Chondrocyte (in vitro differentiated cells): ENCODE measurements at places on chromosomes 13 and 19.

- no peak within 1 kb of the TSS for H3K27ac ChIP-seq
- H3K27me3 ChIP-seq, result no peaks in the 10 kb centered on the region
- no peaks in the 10 kb centered on the region for H3K36me3 ChIP-seq
- H3K4me1 ChIP-seq, result no peaks in the 10 kb centered on the region
- DNase-seq, result no peak
- H3K4me3 ChIP-seq, result no peak within 1 kb of the TSS
These were observed at the start of gene ZNF729 for GRCh38 chr19:22286151-22286810. ZNF729 (plus strand) TSS chr19:22286441; CDS start chr19:22286526, 85 bp downstream.

GRCh38 chr13:21039097-21039800 is 22.1 kb downstream of the LATS2 start:
- no peaks in the 10 kb centered on the region for H3K27me3 ChIP-seq
- H3K36me3 ChIP-seq, result peaks cover 10% of the 10 kb centered on the region
- DNase-seq, result no peak
- H3K4me3 ChIP-seq, result no peak overlapping the region

- no peak for DNase-seq
- H3K27ac ChIP-seq, result no peak overlapping the region
- H3K36me3 ChIP-seq, result no peaks in the 10 kb centered on the region
These were observed 1057.7 kb downstream of the UQCRFS1 start for GRCh38 chr19:28155265-28155664.

DNA sequence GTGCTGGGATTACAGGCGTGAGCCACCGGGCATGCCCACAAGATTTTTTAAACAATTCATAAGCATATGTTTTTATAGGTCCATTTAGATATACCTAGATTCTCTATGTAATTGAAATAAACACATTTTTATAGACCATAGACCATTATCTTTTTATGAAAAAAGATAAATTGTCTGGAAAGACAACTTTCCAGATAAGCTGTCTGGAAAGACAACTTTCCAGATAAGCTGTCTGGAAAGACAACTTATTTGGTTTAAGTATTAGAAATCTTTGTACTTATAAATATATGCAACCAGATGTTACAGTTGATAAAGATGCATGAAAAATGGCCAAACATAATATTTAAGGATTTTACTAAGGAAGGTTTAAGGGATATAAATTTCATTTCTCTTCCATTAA is 538.5 kb downstream of the GPC6 start:
- no peaks in the 10 kb centered on the region for H3K27me3 ChIP-seq
- no peak for DNase-seq
- H3K4me3 ChIP-seq, result no peak overlapping the region
- H3K4me1 ChIP-seq, result peaks cover 52% of the 10 kb centered on the region

DNA sequence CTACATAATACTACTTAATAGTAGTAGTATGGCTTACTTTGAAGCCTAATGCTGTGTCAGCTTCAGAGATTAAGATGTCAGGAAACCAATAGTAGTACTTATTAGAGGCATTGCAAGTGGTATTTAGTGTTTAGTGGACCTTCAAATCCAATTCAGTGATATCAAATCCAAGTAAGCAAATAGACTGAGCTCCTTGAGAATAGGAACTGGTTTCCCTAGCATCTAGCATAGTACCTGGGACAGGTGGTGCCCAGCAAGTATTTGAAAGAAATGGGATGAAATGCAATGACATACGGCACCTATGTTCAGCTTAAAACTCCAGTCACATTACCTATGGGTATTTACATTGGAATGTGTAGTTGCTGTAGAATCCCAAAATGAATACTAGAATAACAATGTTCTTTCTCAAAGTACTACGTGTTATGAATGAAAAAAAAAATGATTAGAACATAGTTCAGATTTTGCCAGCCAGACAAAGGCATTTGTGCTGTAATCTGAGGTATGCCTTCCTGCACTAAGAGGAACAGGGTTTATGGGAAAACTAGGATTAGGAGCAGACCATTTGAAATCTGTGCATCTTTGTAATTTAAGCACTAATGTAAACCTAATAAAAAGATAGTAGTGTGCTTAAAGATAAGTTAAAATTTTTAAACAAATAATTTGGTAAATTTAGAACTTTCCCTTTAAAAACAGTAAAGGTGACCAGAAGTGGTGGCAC is 17.1 kb downstream of the LSM14A start:
- H3K4me1 ChIP-seq, result peaks cover 63% of the 10 kb centered on the region
- no peak for DNase-seq
- H3K36me3 ChIP-seq, result peaks cover 2% of the 10 kb centered on the region
- no peaks in the 10 kb centered on the region for H3K27me3 ChIP-seq
- H3K4me3 ChIP-seq, result no peak overlapping the region
- H3K27ac ChIP-seq, result peak overlapping the region; percentile 49

GRCh38 chr19:39177736-39178135 is 19.0 kb upstream of the NCCRP1 start:
- H3K27me3 ChIP-seq, result no peaks in the 10 kb centered on the region
- H3K27ac ChIP-seq, result no peak overlapping the region
- no peaks in the 10 kb centered on the region for H3K4me1 ChIP-seq

DNA sequence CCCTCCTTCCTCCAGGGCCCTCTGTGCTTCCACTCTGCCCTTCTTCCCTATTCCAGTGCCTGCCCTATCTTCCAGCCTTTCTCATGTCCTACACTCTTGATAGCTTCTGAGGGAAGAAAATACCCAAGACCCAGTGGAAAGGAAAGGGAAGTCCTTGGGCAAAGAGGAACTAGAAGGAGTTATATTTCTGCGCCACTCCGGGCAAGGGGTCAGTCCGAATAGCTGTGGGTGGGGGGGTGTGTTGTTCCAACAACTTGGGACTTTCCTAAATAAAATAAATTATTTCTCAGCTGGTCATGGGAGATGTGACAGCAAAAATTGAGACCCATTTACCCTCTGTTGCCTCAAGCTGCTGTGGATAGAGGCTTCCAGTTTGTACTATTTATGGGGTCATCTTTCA is 23.2 kb downstream of the CABP5 start:
- no peak for DNase-seq
- no peak overlapping the region for H3K4me3 ChIP-seq
- peaks cover 45% of the 10 kb centered on the region for H3K27me3 ChIP-seq
- peaks cover 2% of the 10 kb centered on the region for H3K36me3 ChIP-seq
- no peak overlapping the region for H3K27ac ChIP-seq
- no peaks in the 10 kb centered on the region for H3K4me1 ChIP-seq

- no peaks in the 10 kb centered on the region for H3K36me3 ChIP-seq
- H3K27ac ChIP-seq, result peak overlapping the region; percentile 68
- H3K27me3 ChIP-seq, result no peaks in the 10 kb centered on the region
- DNase-seq, result no peak
- peaks cover 65% of the 10 kb centered on the region for H3K4me1 ChIP-seq
These were observed 31.1 kb downstream of the DNM2 start for GRCh38 chr19:10748927-10749434.

GRCh38 chr19:35790981-35791813 is 15.8 kb downstream of the ARHGAP33 start:
- H3K36me3 ChIP-seq, result no peaks in the 10 kb centered on the region
- H3K4me3 ChIP-seq, result no peak overlapping the region
- H3K27ac ChIP-seq, result no peak overlapping the region
- DNase-seq, result no peak
- H3K27me3 ChIP-seq, result peaks cover 2% of the 10 kb centered on the region

DNA sequence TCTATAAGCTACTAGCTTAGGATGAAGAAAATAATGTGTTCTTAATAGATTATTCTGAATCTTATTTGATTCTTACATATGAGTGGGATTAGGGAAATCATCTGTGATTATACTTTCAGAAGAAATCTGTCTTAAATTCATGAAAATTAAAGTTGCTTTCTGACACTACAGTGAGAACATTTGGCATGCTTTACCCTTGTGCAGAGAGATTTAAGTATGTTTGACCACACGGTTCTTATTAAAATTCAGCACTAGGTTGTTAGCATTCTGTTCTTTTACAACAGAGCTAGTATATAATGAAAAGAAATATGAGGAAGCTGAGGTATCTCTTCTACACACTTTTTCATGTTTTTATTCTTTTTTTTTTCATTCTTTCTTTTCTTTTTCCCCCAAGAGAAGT is 2723.9 kb downstream of the PCDH9 start:
- no peak overlapping the region for H3K4me3 ChIP-seq
- H3K4me1 ChIP-seq, result no peaks in the 10 kb centered on the region
- H3K27ac ChIP-seq, result no peak overlapping the region
- no peaks in the 10 kb centered on the region for H3K36me3 ChIP-seq
- H3K27me3 ChIP-seq, result no peaks in the 10 kb centered on the region

DNA sequence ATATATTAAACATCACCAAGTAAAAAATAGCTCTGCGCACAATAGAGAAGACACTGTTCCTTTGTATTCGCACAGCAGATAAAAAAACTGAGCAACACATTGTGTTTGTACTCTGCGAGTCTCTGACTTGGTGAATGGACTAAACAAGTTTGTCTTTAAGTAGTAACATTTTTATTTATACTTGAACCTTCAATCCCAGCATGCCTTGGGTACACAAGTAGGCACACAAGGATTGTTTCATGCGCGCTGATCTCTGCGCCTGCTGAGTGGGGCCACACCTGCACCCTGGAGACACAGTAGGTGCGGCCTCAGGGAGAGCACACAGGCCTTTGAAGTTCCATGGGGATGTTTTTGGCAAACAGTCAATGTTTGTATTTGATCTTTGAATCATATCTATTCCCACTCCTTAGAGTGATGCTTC is 318.9 kb downstream of the MYO16 start:
- H3K27ac ChIP-seq, result no peak overlapping the region

- H3K27me3 ChIP-seq, result no peaks in the 10 kb centered on the region
- peak overlapping the region; percentile 60 for H3K27ac ChIP-seq
- peaks cover 18% of the 10 kb centered on the region for H3K4me1 ChIP-seq
- H3K36me3 ChIP-seq, result no peaks in the 10 kb centered on the region
These were observed 53.2 kb downstream of the CDADC1 start for GRCh38 chr13:49300739-49301589.

GRCh38 chr13:108895220-108895704 is 265.9 kb downstream of the MYO16 start:
- H3K27ac ChIP-seq, result no peak overlapping the region
- H3K27me3 ChIP-seq, result peaks cover 9% of the 10 kb centered on the region
- peaks cover 3% of the 10 kb centered on the region for H3K4me1 ChIP-seq

- no peaks in the 10 kb centered on the region for H3K27me3 ChIP-seq
- peaks cover 39% of the 10 kb centered on the region for H3K4me1 ChIP-seq
- H3K36me3 ChIP-seq, result no peaks in the 10 kb centered on the region
- no peak for DNase-seq
These were observed 8.6 kb downstream of the LTBP4 start for GRCh38 chr19:40609561-40610395.

- H3K27me3 ChIP-seq, result peaks cover 57% of the 10 kb centered on the region
- no peak for DNase-seq
- H3K36me3 ChIP-seq, result no peaks in the 10 kb centered on the region
- no peak overlapping the region for H3K4me3 ChIP-seq
- no peak overlapping the region for H3K27ac ChIP-seq
These were observed 58.7 kb upstream of the PABPC3 start for GRCh38 chr13:25037057-25037813.

DNA sequence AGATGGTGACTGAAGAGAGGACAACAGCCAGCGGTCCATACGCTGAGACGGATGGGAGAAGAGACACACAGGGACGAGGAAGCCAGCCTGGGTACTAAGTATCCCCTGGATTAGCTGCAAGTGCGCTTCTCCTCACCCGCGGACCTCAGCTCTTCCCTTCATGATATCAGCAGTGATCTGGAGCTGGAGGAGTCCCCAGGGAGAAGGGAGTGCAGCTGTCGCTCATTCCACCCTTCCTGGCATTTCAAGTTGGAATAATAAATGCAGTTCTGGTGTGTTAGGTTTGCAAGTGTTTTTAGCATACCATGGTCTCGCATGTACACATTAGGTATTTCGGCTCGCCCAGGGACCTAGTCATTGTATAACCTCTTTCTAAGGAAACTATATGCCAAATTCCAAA is 88.5 kb upstream of the C1QTNF9B start:
- no peaks in the 10 kb centered on the region for H3K27me3 ChIP-seq
- no peak overlapping the region for H3K4me3 ChIP-seq
- H3K4me1 ChIP-seq, result peaks cover 21% of the 10 kb centered on the region
- DNase-seq, result no peak

DNA sequence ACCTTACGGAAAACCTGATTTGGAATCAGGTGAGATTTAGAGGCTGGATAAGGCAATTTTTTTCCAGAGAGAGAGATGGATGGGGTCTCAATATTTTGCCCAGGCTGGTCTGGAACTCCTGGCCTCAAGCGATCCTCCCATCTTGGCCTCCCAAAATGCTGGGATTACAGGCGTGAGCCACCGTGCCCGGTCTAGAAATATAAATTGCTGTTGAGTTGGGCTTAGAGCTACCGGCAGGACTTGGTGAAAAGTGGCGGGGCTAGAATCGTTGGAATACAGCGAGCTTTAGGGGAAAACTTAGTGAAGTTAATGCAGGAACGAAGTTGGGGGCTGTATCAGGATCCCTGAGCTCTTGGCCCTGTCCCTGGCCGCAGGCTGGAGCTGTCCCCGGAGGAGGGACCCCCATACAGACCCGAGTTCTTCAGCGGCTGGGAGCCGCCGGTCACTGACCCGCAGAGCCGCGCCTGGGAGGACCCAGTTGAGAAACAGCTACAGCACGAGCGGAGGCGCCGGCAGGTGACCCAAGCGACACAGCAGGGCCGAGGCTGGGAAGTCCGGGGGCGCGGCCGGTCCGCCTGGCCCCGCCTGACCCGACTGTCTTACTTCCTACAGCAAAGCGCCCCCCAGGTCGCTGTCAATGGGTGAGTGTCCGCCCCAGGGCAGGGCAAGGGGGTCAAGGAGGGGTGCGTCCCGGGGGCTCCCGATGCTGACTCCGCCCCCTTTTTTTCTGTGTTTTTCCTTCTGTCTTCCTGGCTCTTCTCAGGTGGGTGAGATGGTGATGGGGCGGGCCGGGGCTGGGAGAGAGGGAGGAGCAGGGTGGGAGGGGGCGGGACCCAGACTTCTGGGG is 7.6 kb downstream of the EPS8L1 start:
- no peak overlapping the region for H3K27ac ChIP-seq
- no peak for DNase-seq
- peaks cover 44% of the 10 kb centered on the region for H3K27me3 ChIP-seq
- no peak overlapping the region for H3K4me3 ChIP-seq
- peaks cover 33% of the 10 kb centered on the region for H3K4me1 ChIP-seq

DNA sequence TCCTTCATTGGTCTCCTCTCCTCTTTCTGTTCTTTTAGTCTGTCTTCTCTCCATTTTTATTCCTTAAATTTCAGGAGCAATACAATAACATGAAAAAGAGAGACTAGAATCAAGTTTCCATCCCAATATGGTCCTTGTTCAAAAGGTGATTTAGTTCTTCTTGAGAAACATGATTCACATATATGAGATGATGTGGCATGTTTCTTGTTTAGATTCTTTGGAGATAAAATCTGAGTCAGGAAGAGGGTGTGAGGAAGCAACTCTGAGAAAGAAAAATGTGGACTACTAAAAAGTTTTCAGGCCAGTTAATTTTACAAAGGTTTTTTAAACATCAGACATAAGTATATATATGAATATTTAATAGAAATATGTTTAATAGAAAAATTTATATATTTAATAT is 231.4 kb downstream of the OXGR1 start:
- DNase-seq, result no peak
- peaks cover 5% of the 10 kb centered on the region for H3K27me3 ChIP-seq
- H3K36me3 ChIP-seq, result no peaks in the 10 kb centered on the region
- no peaks in the 10 kb centered on the region for H3K4me1 ChIP-seq
- H3K27ac ChIP-seq, result no peak overlapping the region
